A673 (cell line): ENCODE measurements at places on chromosomes 4 and X.
A peak's percentile ranks its signal among the peaks of the same experiment; 100 is the strongest.

GRCh38 chr4:108492816-108493595 is 127.4 kb upstream of the RPL34 start:
- H3K36me3 ChIP-seq = no peaks in the 10 kb centered on the region
- no peak overlapping the region for H3K4me3 ChIP-seq
- H3K27ac ChIP-seq = no peak overlapping the region
- no peaks in the 10 kb centered on the region for H3K27me3 ChIP-seq
- DNase-seq = peak; percentile 58

GRCh38 chr4:110543577-110543976 is 67.6 kb downstream of the ENPEP start:
- no peak overlapping the region for H3K4me3 ChIP-seq
- H3K36me3 ChIP-seq = no peaks in the 10 kb centered on the region
- no peaks in the 10 kb centered on the region for H3K27me3 ChIP-seq
- no peak for DNase-seq
- no peaks in the 10 kb centered on the region for H3K4me1 ChIP-seq

DNA sequence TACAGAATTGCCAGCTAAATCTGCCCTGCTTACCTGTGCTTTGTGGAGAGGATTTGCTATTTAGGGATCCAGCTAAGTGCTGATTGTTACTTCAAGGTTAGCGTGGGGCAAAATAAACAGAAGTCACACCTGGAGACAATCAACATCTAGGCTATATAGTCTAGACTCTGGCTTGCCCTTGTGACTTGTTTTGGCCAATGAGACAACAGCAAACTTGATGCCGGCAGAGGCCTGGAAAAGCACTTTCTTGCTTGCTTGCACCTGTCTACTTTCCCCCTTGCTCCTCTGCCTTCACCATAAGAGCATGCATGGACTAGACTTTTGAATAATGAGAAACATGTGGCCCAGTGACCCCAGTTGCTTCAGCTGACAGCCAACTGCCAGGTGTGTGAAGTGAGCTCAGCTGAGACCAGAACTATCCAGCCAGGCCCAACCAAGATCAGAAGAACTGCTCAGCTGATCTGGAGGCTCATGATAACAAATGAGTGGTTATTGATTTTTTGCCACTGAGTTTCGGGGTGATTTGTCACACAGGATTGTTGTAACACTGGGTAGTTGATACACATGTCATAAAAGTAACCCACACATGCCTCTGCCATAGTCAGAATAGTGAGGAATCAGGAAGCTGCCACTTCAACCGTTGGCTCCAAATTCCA is 164.4 kb downstream of the RBMX2 start:
- H3K36me3 ChIP-seq = no peaks in the 10 kb centered on the region
- no peak overlapping the region for H3K4me3 ChIP-seq
- no peaks in the 10 kb centered on the region for H3K4me1 ChIP-seq
- no peaks in the 10 kb centered on the region for H3K27me3 ChIP-seq
- DNase-seq = no peak
- no peak overlapping the region for H3K27ac ChIP-seq

- no peak for DNase-seq
- H3K4me3 ChIP-seq = no peak overlapping the region
- peaks cover 19% of the 10 kb centered on the region for H3K4me1 ChIP-seq
Measured at GRCh38 chr4:25012655-25013054, 18.1 kb downstream of the LGI2 start.

DNA sequence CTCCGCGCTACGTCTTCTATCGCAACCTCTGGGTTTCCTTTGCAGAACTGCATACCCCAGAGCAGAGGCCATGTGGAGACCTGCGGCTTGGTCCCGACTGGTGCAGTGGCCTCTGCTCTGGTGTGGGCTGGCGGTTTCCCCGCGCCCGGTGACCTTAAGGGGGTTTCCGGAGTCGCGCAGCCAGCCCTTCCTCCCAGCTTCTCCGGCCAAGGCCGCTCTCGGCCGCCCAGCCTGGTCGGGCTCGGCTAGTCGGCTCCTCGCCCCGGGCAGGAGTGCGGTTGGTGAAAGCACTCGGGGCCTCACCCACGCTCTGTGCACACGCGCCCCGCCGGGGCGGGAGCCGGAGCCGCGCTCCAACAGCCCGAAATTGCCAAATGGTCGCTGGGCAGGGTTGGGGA is 84.9 kb downstream of the BCOR start:
- no peak for DNase-seq
- H3K27ac ChIP-seq = peak overlapping the region; percentile 71
- H3K27me3 ChIP-seq = no peaks in the 10 kb centered on the region
- H3K4me1 ChIP-seq = peaks cover 22% of the 10 kb centered on the region
- H3K4me3 ChIP-seq = peak overlapping the region; percentile 53

GRCh38 chr4:138802499-138802898 is 213.1 kb upstream of the NOCT start:
- no peak overlapping the region for H3K27ac ChIP-seq
- H3K4me1 ChIP-seq = no peaks in the 10 kb centered on the region
- no peak overlapping the region for H3K4me3 ChIP-seq
- no peak for DNase-seq
- peaks cover 38% of the 10 kb centered on the region for H3K27me3 ChIP-seq

GRCh38 chr4:24894243-24894642 is 18.6 kb downstream of the CCDC149 start:
- no peaks in the 10 kb centered on the region for H3K27me3 ChIP-seq
- no peak overlapping the region for H3K27ac ChIP-seq
- no peak overlapping the region for H3K4me3 ChIP-seq
- H3K4me1 ChIP-seq = no peaks in the 10 kb centered on the region
- DNase-seq = no peak
- H3K36me3 ChIP-seq = no peaks in the 10 kb centered on the region

DNA sequence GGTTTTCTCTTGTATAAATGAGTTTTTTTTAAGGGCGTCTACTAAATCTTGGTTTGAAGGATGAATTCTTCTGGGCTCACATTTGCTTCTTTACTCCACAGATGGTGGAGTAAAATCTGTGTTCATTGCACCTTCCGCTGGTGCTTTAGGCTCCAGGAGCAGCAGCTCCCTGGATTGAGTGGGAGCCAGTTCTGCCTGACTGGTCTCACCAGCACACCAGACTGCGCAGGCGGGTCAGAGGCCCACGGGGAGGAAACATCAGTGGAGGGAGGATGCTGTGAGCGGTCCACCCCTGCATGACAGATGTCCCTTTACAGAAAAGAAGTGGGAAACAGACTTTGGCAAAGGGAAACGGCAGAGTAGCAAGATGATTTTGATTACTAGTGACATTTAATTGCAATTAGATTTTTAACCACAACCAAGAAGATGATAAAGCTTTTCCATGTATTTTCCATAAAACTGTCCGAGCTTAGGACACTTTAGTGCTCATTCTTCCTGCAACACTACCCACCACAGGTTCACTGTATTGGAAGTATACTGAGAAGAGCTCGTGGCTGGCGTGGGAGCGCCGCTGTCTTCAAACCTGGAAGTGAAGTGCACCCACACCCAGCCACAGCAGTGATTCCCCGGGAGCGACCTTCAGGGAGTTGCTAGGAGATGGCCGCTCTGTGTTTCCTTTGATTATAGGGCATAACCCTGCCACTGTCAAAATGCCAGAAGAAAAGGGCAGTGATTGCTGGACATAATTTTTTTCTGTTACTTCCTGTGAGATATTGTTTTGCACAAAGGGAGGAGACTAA is 95.2 kb downstream of the SORBS2 start:
- H3K4me1 ChIP-seq = peaks cover 5% of the 10 kb centered on the region
- peaks cover 8% of the 10 kb centered on the region for H3K27me3 ChIP-seq
- H3K27ac ChIP-seq = no peak overlapping the region
- no peak for DNase-seq
- H3K36me3 ChIP-seq = no peaks in the 10 kb centered on the region
- H3K4me3 ChIP-seq = no peak overlapping the region

DNA sequence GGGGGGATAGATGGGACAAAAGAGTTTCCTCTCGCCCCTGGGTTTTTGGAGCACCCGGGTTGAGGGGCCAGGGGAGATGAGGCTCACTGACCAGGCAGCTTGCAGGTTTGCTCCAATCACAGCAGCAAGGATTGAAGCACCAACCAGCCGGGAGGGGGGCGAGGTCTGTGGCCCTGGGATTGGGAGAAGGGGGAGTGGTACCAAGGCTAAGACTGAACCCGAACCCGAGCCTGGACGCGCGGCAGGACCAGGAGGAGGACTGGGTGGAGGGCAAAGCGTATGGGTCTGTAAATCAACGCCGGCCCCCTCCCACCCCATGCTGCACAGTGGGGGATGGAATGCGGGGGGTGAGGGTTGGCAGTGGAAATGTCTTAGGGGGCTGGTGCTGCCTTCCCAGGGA is 3.5 kb downstream of the SOX3 start:
- peaks cover 89% of the 10 kb centered on the region for H3K27me3 ChIP-seq
- no peaks in the 10 kb centered on the region for H3K36me3 ChIP-seq
- DNase-seq = no peak
- no peak overlapping the region for H3K4me3 ChIP-seq
- H3K4me1 ChIP-seq = no peaks in the 10 kb centered on the region

DNA sequence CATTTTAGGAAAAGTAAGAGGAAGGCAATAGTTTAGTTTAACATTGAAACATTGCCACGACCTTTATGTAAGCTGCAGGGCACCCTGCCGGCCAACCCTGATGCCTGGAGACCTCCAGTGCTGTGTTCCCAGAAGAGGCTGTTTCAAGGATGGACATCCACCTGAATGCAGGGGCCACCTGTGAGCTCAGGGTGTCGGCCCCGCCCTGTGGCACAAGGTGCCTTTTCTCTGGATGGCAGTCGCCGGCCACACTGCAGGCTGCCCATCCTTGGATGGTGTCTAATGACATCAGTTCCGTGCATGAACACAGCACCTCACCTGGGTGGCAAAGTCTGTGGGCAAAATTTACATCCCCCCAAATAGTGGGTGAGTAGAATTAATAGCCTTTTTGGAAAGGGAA is 180.0 kb downstream of the AFAP1 start:
- H3K4me3 ChIP-seq = peak overlapping the region; percentile 23
- peaks cover 36% of the 10 kb centered on the region for H3K4me1 ChIP-seq
- H3K27me3 ChIP-seq = no peaks in the 10 kb centered on the region
- peak overlapping the region; percentile 74 for H3K27ac ChIP-seq

DNA sequence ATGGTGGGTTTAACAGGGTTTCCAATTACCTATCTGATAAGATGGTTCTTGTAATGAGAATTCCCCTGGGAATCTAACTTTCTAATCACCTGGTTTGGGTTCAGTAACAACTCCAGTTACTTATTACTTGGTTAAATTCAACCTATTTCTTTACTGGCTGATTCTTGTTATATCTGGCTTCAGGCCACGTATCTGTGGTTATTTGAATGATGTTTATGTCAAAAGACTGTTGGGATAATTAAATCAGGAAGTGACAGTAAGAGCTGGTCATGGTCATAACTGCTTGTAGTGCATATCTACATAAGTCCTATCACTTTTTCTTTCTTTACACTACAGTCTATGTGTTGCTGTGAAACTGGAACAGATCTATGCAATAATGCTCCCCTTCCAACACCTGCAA is 108.1 kb downstream of the MID1 start:
- no peak overlapping the region for H3K4me3 ChIP-seq
- H3K4me1 ChIP-seq = peaks cover 10% of the 10 kb centered on the region
- DNase-seq = peak; percentile 58
